ENCODE measurements at places on chromosomes 6 and 20. TPM values are rescaled to one million over a fixed set of nuclear protein-coding genes. Genes with fewer than 3 reads are reported as not detected.

NT5E gene
- 27.6 TPM for total RNA-seq

TAAR1 gene
- total RNA-seq, result not detected

ANKRD6 gene
- 10.1 TPM for total RNA-seq

GABRR1 gene
- not detected for total RNA-seq

DOP1A gene
- 36.9 TPM for total RNA-seq

FUT9 gene
- total RNA-seq, result not detected

LY86 gene
- total RNA-seq, result 7.1 TPM

JAG1 gene
- 97.8 TPM for total RNA-seq

OLIG3 gene
- total RNA-seq, result not detected

GRCh38 chr6:36546308-36546919 is 865 bp downstream of the STK38 start:
- no peak for DNase-seq

DNA sequence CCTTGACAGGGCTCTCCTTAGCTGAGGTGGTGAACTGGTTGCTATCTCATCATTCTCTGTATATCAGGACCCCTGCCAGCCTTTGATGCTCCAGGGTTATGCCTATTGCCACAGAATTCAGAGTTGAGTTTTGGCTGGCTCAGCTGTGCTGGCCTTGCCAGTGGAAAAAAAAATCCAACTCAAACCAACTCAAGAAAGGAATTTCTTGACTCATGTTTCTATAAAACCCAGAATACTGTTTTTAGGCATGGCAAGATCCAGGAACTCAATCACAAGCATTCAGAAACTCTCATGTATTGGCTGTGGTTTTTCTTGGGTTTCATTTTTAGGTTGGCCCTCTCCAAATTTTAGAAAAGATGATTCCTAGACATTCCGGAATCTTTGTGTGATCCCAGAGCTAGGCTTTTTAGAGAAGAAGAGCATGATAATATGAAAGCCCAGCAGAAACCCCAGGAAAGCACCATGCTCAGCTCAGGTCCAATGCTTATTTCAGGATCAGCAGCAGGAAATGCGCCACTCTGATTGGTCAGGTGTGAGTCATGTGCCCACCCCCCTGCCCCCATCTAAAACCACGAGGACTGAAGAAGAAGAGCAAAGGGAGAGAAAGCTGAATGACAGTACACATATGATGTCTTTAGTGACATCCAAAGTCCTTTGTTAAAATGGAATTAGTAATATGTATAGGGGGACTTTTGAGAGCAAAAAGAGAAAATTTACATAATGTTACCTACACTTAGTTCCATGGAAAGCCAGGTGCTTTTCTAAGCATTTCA is 122.9 kb downstream of the RNF144B start:
- no peak for DNase-seq

DNA sequence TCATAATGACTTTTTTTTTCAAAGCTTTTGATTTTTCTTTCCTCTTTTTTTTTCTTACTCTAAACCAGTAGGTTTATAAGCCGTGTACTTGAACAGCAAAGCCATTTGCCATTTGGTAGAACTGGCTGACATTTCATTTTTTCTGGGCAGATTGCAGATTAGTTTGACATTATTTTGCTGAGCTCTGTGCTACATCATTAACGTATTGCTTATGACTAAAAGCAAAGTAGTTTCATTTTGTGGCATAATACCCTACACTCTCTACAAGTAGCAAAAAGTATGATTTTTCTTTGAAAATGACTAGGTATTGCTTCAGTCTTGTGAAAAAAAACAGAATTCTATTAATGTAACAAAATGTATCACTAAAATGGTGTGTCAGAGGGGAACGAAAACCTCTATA is 141.3 kb downstream of the GRIK2 start:
- no peak for DNase-seq

DNA sequence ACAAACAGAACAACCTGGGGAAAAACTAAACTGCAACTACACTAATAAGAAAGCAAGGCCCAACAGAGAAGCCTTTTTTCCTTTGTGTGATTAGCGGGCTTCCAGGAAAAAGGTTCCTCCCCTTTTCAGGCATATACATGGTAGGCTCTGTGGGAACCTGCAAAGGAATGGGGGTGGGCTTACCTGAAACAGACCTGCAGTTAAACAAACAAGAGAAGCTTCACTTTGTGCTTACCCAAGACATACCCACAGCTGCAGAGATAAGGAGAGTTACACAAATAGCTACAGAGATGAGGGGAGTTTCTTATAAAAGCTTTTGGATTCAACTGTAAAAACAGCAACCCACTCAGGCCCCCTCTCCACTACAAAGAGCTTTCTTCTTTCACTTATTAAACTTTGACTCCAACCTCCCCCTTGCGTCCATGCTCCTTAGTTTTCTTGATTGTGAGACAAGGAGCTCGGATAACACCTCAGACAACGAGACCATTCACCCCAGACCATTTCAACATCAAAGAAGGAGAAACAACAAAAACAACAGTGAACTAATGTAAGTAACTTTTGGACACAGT is 30.9 kb downstream of the RNF146 start:
- no peak for DNase-seq

DNA sequence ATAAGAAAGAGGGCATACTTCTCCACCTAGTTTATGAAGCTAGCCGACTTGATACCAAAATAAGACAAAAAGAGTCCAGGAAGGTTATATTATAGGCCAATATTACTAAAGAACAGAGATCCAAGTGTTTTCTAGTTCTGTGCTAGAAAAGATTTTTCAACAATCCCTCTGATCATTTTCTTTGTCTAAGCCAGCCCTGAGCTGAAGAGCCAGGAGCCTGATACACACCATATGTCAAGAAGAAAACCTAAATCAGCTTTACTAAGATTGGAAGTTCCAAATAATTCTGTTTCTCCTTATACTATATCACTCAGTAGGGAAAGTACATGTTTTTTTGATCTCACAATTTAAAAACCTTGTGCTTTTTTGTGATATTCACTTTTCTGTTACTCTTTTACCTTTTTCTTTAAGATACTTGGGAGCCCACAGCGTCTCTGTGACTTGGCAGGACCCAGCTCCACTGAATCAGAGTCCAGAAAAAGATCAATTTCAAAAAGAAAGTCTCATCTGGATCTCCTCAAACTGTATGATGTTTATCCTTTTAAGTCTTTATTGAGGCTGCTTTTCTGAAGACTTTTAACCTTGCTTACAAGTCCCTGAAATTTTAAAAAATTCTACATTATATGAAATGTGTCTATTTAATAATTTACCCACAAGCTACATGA is 43.0 kb upstream of the PBOV1 start:
- no peak for DNase-seq

DNA sequence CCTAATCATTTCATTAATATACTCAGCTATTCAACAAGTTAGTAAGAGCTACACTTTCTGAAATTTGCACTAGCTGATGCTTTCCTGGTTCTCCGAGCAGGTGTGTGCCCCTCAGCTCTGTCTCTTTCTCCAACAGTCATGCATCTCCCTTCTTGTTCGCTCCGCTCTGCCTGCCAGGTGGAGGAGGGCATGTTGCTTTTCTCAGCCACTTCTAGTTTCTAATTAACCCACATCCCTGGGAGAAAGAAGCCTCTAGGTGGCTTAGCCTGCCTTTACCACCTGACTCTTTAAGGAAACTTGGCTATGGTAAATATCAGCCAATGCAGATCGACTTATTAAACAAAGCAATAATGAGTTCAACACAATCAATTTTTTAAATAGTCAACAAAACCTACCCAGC is 34.2 kb downstream of the LRFN2 start:
- DNase-seq, result no peak

- DNase-seq, result no peak
Measured at GRCh38 chr6:46903175-46903574, 18.6 kb downstream of the ADGRF5 start.

DNA sequence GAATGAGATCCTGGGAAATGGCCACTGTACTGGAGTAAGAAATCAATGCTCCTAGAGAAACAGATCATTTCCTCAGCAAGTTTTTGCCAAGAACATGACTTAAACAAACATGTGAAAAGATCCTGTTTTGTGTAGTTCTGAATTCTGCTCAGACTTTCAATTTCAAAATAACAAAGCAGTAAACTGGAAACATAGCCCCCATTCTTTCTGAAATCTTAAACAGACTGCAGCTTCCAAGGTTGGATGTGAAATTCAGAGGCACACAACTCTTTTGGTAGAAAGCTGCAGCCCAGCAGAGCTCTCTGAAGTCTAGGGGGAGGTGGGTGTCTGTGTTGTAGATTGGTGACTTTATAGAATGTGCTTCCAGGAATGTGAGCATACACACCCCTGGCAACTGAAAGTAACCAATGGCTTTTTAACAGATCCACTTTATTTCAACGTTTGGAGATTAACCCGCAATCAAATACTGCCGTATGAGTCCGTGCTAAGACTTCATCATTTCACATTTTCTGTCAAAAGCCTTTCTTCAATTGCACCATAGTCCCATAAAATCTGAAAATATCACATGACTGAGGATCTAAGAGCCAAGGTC is 86.4 kb downstream of the ATXN1 start:
- DNase-seq, result no peak

DNA sequence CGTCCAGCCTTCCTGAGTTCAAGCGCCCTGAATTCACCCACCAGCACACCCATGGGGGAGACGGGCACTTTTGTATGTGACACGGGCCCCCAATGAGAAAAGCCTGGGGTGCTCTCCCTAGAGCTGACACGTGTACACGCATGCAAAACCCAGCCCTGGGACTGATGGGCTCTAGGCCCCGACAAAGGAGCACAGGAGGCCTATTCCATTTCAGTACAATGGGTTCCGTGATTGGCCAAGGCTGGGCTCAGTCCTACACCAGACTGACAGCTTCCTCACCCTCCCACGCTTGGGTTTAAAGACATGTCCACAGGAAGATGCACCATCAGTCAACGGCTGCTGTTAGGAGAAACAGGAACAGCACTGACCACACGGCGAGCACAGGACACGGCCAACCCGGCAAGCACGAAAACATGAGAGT is 8.8 kb downstream of the ZBTB46 start:
- no peak for DNase-seq

DNA sequence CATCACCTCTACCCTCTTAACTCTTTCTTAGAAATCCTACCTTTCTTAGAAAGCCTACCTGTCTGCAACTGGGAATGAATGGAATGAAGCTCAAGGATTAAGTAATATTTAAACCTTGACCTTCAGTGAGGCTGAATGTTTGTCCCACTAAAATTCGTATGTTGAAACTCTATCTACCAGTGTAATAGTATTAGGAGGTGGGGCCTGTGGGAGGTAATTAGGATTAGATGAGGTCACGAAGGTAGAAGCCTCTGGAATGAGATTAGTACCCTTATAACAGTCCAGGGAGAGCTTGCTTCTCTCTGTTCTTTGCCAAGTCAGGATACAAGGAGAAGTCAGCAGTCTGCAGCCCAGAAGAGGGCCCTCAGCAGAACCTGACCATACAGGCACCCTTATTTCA is 158.0 kb downstream of the TENT5A start:
- DNase-seq, result no peak

DNA sequence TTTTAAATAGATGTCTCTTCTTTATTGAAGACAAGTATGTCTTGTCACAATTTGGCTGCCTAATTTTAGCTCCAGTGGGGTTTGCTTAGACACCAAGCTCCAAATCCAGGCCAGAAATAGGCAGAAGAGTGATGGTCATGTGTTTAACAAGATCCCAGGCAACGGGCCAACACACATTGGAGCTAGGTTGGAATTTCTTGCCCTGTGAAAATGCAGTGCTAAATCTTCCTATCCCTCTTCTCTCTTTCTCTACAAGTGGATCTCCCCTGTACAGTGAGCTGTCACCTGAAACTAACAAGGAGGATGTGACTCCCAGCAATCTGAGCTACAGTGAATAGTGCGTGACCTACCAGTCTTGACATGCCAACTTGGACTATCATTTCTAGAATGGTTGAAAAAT is 65.3 kb upstream of the VGLL2 start:
- DNase-seq, result no peak

DNA sequence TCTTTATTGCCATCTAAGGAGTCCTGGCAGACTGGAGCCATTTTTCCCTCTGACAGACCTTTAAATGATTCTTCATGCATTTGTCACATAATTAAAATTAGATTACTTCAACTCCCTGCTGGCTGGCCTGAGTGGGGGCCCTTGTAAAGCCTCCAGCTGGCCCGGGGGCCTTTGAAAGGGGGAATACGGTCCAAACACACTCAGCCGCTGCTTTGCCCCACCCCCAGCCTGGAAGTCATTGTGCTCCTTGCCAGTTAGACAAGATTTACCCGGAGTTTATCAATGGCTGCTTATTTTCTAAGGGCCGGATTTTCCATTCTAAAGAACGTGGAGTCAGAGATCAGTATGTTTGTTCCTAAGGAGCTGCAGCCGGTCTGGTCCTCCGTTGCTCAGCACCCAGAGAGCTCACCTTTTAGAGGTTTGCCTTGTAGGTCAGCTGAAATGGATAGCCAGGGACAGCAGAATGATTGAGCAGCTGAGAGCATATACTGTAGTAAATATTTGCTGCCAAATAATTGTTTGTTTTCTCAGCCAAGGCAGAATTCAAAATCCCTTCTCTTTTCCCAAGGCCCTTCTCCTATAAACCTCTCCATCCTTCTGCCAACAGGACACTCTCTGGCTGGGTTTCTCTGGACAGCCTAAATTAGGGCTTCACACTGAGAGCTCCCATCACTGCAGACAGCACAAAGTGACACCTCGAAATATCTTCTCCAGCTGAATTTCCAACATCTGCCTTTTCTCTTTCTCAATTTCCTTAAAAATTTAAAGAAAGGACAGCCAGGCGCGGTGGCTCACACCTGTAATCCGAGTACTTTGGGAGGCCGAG is 68.4 kb upstream of the RBM24 start:
- DNase-seq, result no peak

- no peak for DNase-seq
Measured at GRCh38 chr6:130202782-130203181, 20.0 kb downstream of the SAMD3 start.

DNA sequence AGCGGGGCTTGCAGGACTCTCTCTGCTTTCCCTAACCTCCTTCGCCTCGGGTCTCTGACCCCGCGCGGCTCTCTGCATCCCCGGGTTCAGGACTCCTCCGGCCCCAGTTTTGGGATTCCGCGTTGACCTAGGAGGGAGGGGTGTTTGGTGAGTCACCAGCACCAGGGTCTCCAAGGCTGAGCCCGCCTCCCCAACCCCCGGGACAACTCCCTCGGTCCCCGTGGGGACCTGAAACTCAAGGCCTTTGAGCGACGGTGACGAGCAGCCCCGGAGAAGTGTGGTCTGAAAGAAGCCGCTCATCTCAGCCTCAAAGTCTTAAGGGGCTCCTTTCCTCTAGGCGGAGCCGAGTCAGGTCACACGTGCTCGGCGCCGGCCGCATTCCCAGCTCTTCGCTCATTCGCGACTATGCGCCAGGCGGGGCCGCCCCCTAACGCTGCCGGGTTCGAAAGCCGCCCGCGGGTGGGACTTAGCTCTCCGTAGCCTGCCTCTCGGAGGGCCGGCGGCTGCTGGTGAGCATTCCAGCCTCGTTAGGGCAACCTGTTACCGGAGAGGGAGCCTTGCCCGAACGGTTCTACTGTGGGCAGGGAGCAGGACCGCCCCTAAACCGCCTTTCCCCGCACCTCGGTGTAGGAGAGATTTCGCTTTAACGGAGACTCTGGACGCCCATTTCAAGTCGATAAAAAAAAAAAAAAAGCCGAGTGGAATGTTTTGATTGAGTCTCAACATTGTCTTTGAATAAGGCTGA is 3.0 kb upstream of the PRDM13 start:
- DNase-seq, result no peak

- no peak for DNase-seq
Measured at GRCh38 chr6:40806256-40806864, 219.2 kb upstream of the LRFN2 start.
